Kidney tubule cell (primary cell): ENCODE measurements at places on chromosomes 4 and X.

GRCh38 chrX:76420237-76420636, 7.3 kb upstream of the MAGEE1 start:
- no peak for DNase-seq

DNA sequence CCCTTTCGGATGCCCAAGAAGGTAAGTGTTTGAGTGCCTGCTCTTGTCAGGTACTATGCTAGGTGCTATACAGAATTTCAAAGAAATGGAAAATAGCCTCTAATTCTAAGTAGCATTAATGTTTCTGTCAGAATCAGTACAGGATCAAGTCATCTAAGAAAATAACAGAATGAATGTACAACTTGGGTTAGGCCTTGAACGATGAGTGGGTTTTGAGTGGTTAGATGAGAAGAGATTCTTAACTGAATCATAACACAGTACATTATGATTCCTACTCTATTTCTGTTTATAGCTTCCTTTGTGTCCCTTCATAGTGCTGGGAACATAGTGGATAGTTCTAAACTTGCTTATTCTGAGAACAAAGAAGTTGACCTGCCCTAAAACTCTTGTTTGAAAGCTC, 253.9 kb downstream of the GLUD2 start:
- DNase-seq = no peak

GRCh38 chrX:19382555-19383145, 38.9 kb downstream of the PDHA1 start:
- peak; percentile 43 for DNase-seq

DNA sequence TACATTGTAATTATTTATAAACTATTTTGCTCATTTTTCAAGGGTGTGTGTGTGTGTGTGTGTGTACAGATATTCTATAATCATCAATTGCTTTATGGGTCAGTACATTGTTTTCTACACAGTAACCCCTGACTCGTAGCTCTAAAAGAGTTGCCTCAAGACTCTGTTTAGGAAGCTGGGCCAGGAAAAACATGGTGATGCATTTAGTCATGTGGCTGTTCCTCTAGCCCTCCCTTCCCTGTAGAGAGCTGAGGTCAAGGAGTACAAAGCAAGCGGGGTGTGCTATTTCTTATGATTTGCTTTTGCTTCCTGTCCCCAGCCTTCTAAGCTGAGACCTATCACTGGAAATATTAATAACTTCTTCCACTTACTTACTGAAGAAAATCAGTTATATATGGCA, 34.8 kb upstream of the SPANXD start:
- peak; percentile 13 for DNase-seq

GRCh38 chr4:18480342-18480741, 458.8 kb upstream of the LCORL start:
- DNase-seq = no peak

GRCh38 chr4:144711700-144712456, 65.9 kb downstream of the HHIP start:
- peak; percentile 2 for DNase-seq

GRCh38 chrX:34426334-34426733, 230.8 kb downstream of the TMEM47 start:
- no peak for DNase-seq
